ENCODE measurements at places on chromosomes 4 and X.

DNA sequence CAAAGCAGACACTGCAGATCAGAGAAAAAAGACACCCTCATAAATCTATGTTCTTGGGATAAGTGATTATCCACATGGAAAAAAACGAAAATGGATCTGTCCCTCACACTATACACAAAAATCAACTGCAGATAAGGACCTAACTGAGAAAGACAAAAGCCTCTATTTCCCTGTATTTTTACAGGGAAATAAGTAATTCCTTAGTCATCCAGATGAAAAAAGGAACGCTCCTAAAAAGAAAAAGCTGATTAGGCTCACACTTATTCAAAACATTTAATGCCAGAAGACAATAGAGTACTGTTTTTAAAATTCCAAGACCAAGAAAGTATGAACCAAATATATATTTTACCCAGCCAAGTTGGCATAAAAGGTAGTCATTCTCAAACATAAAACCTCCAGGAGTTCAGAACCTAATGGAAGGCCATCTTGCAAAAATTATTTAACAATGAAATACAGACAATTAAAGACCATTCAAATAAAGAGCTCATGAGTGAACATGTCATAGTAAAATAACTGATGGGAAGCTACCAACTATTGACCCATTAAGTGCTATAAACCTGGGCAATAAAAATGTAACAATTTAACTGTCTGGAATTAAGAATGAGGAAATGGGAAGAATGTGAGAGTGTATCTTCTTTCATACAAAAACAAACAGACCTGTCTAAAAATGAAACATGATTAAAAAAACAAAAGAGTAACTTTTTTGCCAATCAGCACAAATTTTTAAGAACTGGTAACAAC is 20.4 kb downstream of the PAPSS1 start:
- no peak for DNase-seq

GRCh38 chr4:52982946-52983340 is 120.8 kb downstream of the RASL11B start:
- DNase-seq, result no peak

DNA sequence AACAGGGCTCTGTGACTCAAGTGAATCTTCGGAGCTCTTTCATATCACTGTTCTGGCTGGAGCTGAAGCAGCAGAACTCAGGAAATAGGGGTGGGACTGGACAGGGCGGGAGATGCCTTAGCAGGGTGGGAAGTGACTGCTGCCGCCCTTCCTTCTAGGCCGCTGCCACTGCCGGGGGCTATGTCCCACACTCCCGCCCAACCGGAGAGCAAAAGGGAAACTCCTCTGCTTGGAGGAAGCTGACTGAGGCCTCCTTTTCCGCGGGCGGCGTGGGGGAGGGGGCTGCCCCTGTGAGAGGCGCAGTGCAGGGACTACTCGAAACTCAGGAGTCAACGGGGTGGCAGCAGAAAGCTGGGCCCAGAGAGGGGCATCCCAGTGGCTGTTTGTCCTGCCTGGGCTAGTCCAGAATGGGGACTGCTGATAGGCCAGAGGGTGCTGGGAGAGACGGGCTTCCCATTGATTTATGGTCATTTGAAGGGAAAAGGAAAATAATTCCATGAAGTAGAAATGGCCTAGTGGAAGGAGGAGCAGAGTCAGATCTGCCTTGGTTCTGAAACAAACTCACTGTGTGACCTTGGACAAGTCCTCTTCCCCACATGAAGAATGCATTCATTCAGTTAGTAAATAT is 36.9 kb downstream of the STARD8 start:
- DNase-seq, result no peak

GRCh38 chr4:87622303-87622702 is 14.0 kb downstream of the DSPP start:
- no peak for DNase-seq

DNA sequence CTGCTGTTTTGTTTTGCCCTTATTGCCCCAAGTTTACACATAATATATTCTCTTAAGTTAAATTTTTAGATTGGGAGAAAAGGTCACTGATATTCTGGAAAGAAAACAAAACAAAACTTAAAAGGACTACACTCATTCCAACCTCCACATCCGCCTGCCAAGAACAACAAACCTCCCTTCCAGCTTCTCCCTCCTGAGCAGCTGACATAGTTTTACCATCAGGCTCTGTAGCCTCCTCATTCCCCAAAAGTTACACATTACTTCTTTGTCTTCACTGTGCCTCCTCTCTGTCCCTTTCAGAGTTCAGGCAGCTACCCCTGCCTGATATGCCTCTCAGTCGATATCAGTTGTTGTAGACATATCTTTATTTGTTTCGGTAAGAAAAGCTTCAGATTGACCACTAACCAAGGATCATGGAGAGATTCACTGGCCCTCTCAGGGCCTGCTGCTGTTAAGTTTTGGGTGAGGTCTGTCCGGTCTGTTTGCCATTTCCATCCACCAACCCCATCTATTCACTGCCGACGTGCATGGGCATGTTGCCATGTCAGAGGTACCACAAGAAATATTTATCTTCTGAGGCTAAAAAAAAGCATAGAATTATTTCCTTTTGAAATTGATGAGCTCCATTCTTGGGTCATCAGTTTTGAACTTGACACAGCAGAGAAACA is 164.1 kb downstream of the GASK1B start:
- no peak for DNase-seq

GRCh38 chr4:23707652-23708026 is 182.2 kb downstream of the PPARGC1A start:
- no peak for DNase-seq

DNA sequence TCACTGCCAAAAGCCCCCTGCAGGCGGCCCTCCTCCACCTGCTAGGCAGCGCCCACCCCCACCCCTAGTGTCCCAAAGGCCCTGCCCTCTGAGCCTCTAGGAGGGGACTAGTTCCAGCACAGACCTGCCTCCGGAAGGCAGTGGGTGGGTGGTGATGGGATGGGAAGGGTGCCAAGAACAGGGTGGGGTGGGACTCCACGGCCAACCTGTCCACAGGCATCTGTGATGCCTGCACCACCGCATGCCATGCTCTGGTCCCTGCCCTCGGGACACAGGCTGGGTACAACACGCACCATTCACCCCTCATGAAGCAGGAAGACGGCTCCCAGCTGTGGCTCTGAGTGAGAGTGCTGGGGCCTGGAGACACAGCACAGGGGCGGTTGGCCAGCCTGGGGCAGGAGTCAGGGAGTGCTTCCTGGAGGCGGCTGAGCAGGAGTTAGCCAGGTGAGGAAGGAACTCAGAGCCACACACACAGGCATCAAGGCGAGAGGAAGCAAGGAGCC is 243.1 kb upstream of the PSAPL1 start:
- no peak for DNase-seq

- DNase-seq, result no peak
Measured at GRCh38 chrX:120015145-120016067, 62.1 kb downstream of the RHOXF2B start.

DNA sequence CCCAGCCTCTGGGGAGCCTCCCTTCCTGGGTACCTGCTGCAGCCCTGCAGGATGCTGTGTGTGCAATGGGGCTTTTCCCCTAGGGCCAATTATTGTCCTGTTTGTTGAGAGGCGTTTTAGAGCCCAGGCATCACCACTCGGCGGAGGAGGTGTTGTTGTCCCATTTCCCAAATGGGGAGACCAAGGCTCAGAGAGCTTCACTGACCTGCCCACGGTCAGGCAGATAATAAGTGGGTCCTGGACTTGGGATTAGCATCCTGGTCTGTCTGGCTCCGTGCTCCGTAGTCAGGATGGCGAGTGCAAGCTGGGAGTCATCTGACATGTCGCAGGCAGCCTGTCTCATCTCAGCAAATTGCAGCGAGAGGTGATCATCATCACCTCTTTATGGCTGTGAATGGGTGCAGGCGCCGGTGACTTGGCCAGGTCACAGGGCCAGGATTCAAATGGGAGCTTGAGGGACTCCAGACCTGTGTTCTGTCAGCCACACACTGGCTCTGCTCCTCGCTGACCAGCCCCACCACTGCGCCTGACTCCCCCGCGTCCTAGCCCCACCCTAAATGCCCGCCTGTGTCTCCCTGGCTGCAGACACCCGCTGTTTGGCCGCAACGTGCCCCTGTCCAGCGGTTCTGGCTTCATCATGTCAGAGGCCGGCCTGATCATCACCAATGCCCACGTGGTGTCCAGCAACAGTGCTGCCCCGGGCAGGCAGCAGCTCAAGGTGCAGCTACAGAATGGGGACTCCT is 16.6 kb downstream of the HTRA3 start:
- no peak for DNase-seq

GRCh38 chr4:92235731-92236130 is 68.0 kb upstream of the GRID2 start:
- DNase-seq, result no peak

DNA sequence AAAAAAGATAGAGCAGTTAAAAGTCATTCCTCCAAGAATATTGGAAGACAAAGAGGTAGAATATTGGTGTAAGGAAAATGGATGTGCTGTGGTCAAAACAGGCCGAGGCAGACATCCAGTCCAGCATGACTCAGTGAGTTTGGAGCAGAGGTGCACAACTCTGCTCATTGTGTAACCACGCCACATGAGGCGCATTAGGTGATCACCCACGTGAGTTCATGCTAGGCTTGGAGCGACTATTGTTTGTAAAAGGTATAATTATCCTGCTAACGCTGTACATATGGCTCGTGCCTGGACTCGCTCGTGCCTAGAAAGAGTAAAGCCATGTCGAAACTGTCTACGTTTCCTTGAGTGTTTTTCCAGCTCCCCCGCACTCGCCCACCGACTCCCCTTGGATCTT is 23.9 kb downstream of the C4orf54 start:
- DNase-seq, result no peak

GRCh38 chrX:23938690-23939089 is 30.9 kb downstream of the CXorf58 start:
- no peak for DNase-seq

GRCh38 chr4:13678186-13678924 is 50.8 kb upstream of the BOD1L1 start:
- DNase-seq, result no peak

DNA sequence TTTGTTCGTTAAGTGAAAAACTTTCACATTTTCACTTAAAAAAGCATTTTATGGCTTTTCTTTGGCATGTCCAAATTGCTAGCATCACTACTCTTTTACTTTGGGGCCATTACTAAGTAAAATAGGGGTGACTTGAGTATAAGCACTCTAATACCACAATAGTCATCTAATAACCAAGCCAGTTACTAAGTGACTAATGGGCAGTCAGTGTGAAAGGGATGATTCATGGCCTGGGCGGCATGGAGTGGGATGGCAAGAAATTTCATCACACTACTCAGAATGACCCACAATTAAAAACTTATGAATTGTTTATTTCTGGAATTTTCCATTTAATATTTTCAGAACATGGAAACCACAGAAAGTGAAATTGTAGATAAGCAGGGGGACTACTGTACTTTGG is 60.9 kb downstream of the BMP15 start:
- DNase-seq, result no peak

GRCh38 chr4:123449362-123449761 is 52.8 kb downstream of the SPRY1 start:
- no peak for DNase-seq

- no peak for DNase-seq
Measured at GRCh38 chr4:127145006-127145540, 487.7 kb upstream of the INTU start.

DNA sequence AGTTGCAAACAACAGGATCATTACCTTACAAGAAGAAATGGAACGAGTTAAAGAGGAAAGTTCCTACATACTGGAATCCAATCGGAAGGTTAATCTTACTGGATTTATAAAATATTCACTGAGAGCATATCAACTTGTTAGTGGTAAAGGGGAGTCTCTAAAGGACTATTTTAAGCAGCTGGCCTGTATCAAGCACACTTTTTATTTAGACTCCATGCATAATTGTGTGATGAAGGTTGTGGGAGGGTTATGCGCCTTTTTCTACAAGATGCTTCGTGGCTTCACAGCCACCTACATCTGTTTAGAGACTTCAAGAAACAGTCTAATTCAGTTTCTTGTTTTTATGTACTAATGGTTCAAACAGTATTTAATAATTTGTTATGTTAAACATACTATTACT is 56.6 kb downstream of the GRSF1 start:
- DNase-seq, result no peak

DNA sequence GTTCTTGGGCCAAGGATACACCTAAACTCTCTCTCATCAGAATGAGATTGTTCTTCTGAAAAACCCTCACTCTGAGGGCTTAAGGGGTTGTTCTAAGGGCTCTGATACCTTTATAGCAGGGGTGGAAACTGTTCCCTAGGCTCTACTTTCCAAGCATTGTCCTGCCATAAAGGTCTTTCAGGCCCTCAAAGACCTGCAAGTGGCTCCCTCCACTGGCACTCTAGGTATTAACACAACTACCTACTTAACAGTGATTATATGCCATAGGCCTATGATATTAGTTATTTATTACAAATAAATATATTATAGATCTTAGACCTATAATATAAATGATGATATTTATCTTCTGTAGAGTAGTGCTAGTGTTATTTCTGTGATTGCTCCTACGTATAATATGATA is 473.7 kb upstream of the RPS6KA3 start:
- no peak for DNase-seq

- no peak for DNase-seq
Measured at GRCh38 chr4:111510535-111510934, 634.7 kb upstream of the FAM241A start.

DNA sequence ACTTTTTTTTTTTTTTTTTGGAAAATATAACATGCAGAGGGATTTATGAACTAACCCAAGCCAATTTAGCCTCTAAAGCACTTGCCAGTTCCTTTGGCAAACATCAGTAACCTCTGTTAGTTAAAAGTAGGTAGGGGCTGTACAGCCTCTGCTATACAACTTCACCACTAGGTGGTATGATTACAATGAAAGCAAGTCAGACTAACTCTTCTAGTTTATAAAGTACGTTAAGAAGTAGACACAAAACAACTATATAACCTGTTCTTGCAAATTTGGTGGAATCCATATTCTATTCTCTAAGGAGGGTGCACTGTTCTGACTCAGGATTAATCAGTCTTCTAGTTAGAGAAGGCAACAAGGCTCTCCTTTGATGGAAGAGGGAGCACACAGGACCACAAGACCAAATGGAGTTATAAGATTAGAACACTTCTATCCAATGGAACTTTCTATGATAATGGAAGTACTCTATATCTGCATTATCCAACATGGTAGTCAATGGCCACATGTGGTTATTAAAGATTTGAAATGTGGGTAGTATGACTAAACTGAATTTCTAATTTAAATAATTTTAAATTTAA is 12.8 kb downstream of the AIMP1 start:
- DNase-seq, result no peak

DNA sequence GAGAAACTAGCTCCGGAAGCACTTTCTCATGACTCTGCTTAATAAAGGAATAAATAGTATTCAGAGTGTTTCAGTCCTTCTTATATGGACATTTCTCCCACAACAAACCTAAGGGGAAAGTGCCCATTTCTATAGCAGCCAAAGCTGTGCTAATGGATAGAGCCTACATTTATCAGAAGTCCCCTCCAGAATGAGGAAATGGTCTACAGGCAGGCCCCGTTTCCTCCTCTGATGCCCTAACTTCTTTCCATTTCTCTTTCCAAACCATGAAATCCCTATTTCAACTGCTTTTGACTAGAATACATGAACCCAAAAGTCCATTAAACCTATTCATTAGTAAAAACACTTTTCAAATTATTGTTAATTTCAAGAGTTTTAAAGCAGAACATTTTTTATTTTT is 4.5 kb downstream of the ACSL1 start:
- DNase-seq, result no peak

Measured in stimulated activated CD8-positive, alpha-beta memory T cell treated with anti-CD3 and anti-CD28 coated beads, Interleukin-4, amount 100 ng/mL, for 4 hours (primary cell).